DMS79 treated with DMSO at 0.1 percent for 48 hours (cell line): ENCODE measurements at places on chromosomes 4 and X.

- DNase-seq: no peak
Measured at GRCh38 chr4:171118091-171118490, 695.1 kb upstream of the GALNTL6 start.

DNA sequence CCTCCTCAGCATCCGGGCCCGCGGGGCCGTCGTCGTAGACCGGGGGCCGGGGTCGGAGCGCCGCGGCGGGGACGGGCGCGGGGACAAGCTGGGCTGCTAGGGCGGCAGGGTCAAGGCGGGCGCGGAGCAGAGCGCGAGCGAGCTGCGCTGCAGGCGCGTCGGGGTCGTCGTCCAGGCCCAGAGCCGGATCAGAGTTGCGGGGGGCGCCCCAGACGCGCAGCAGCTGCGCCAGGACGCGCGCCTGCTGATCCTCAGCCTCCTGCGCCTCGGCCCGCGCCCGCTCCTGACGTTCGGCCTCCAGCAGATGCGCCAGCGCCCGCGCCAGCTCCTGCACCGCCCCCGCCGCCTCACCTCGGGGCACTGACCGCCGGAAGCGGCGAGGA, 3.5 kb downstream of the PCSK1N start:
- DNase-seq: no peak

DNA sequence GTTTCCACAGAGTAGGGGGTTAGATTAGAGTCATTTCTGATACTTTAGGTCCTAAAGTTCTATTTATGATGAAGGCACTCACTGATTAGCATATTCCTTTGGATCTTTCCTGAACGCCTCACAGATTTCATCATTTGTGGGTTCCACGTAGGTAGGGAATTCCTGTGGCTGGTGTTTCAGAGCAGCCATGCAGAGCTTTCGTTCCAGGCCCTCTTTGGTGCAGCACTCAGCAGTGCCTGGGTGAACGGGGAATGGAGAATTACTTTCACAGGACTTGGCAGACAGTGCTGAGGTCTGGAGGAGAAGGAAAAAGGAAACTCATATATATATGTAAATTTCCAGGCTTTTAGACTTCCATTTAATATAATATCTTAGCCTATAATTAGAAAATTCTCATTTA, 18.5 kb downstream of the GC start:
- DNase-seq: no peak

DNA sequence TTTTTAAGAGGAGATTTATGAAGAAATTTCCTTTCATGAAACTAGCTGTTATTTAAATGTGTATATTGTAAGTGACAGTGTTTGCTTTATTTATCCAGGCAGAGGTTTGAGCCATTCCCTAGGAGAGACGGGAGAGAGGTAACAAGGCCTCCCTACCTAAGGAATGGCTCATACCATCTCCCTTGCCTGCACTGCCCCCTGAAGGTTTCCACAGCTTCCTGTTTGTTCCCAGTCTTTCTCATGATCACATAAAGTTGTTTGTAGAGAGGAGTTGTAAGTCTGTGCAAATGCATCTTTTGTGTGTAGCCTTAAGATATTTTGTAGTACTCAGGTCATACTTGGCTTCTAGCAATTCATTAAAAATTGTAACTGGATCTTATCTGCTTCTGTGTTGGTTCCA, 1504.5 kb upstream of the PCDH10 start:
- DNase-seq: no peak

DNA sequence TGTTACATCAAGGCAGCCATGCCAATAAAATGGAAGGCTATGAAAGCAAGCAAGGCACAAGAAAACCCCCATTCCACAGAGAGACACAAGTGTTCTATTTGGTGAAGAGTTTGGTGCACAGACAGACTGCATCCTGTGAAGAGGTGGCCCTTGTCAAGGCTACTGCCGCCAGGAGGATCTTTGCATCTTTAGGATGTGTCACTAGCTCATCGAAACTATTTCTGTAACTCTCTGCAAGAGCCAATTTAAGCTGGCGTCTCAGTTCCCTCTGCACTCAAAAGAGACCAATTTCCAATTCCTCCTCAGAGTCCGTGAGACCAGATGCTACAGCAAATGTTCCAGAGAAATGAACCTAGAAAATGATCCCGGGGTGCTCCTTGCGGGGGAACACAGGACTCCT, 91.0 kb downstream of the PHKA2 start:
- DNase-seq: no peak

- DNase-seq: no peak
Measured at GRCh38 chrX:149513825-149514428, 8.8 kb upstream of the IDS start.

DNA sequence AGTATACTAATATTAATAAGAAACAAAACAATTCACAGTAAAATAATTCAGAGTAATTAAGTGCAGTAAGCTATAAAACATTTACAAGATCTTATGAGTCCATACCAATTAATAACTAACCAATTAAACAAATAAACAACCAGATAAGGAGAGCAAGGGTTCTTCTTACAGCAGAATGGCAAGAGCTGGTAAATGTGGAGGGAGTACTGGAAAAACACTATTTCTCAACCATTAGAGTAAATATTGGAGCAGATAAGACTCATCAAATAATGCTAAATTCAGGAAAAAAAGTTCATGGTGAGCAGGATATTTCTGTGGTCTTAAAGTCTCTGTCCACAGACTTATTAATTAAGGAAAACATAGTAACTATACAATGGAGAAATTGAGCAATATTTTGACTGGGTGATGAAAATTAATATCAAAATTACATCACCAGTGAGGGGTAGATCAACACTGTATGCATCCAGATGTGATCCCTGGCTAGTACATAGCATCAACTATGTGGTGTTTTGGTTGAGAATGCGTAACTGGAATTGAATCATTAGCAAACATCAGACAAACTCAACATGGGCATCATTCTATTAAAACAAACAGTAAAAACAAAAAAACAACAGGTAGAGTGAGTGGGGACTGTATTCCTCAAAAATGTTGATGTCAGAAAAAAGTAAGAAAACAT, 1376.7 kb downstream of the PCDH19 start:
- no peak for DNase-seq
